ENCODE measurements at places on chromosomes 5 and 9.

DNA sequence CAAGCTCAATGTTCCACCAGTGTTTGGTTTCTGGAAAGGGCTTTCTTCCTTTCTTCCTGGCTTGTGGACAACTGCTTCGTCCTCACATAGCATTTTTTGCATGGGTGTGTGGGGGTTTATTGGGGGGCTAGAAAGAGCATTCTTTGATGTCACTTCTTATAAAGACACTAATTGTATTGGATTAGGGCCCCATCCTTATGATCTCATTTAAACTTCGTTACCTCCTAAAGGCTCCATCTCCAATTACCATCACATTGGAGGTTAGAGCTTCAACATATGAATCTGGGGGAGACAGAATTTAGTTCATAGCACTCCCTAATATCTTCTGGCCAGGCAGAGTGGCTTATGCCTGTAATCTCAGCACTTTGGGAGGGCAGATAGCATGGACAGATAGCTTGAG is 6.1 kb upstream of the MACROH2A1 start:
- DNase-seq, result no peak

GRCh38 chr5:16957304-16958196 is 21.5 kb upstream of the MYO10 start:
- no peak for DNase-seq

DNA sequence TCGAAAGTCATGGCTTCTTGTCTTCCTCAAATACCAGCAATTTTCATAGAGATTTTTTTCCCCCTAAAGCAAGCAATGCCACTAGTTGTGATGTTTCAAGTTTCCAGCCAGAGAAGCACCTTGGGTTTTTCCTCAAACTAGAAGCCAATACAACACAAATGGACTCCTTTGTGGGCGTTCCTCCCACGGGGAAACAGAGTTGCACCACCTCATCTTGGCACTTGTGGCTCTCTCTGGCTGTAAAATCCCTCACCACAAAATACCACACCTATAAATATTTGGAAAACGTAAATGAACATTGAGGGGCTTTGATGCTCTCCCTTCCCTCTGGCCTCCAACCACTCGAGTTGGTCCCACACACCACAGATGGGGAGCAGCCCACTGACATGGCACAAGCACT is 67.2 kb upstream of the PCA3 start:
- DNase-seq, result no peak

- DNase-seq, result no peak
These were observed 321.7 kb downstream of the SH3GL2 start for GRCh38 chr9:17900606-17901005.

DNA sequence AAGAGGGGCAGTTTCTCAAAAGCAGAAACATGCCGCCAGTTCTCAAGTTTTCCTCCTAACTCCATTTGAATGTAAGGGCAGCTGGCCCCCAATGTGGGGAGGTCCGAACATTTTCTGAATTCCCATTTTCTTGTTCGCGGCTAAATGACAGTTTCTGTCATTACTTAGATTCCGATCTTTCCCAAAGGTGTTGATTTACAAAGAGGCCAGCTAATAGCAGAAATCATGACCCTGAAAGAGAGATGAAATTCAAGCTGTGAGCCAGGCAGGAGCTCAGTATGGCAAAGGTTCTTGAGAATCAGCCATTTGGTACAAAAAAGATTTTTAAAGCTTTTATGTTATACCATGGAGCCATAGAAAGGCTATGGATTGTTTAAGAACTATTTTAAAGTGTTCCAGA is 142.8 kb downstream of the NTRK2 start:
- no peak for DNase-seq

DNA sequence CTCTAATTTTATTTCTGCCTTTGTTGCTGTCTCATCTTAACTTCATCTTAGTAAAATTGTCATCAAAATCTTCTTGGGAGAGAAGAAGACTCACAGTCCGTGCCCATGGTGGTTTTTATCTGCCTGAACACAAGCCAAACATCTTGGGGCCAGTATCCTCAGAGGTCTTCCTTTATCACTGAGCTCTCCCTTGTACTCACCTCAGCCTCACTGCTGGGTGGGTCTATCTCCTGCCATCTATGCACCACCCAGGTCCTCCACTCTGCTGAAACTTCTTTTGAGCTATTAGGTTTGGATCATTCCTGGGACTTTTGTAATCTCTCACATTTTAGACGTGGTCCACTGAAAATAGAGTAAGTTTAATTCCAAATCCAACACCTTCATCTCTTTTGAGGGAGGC is 116.3 kb upstream of the EPB41L4A start:
- no peak for DNase-seq

DNA sequence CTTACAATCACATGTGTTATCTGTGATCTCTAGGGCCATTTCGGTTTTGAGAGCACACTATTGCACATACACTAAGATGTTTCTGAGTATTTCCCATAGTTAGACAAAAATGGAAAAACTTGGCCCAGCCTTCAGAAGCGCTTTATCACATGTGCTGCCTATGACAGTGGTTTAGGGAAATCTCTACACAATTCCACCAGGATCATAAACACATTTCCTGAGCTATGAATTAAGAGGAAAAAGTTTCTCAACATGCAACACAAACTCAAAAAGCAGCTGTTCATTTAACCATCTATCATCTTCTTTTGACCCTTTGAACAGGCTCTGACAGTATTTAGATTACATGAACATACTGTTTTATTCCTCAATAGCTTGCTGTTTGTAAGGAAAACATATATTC is 15.1 kb downstream of the FGF1 start:
- no peak for DNase-seq

DNA sequence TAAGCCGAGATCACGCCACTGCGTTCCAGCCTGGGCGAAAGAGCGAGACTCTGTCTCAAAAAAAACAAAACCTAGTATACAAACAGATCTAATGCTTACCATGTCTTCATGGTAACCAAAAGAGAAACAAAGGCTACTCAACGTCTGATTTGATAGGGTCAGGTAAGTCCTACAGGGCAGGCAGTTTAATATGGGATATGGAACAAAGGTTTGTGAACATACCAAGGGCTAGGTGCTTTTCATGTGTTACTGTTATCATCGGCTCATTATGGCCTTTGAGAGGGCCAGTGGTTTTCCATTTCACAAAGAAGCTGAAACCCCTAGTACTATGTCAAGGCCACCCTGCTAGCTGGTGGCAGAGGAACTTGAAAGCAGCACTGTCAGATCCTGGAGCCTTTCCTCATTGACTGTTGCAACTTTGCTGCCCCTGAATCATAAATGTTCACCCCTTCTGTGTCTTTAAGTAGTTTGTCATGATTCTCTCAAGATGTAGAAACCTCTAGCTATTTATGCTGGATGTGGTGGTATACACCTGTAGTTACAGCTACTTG is 5.1 kb downstream of the IQGAP2 start:
- no peak for DNase-seq

- peak; percentile 45 for DNase-seq
These were observed 809 bp downstream of the TNIP1 start for GRCh38 chr5:151079838-151080612.

DNA sequence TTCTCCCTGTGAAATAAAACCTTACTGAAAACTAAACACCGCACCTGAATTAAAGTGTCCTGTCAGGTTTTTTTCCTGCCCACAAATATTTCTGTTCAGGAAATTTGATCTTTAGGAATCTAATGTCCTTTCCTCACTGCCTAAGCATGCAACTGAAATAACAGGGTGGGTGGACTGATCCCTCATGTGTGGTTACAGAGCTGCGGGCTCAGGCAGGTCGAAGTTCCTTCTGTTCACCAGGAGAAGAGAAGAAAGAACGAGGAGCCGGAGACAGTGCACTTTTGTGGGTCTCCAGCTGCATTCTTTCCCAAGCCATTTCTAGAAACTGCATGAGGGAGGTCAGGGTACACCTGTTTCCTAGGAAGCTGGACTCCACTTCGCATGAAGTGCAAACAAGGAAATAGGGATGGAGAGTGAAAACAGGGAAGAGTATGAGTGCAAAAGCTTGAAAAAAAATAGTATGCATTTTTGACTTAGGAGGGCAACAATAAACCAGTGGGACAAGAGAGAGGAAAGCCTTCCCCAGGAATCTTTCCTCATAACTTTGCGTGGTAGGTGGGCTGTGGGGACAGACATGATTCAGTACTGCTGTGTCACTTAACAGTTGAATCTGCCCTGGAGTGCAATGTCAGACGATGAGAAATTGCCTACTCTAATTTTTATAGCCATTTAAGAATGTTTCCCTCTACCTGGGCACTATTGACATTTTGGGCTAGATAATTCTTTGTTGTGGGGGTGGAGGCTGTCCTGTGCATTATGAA is 60.3 kb downstream of the GCNT1 start:
- DNase-seq, result no peak

DNA sequence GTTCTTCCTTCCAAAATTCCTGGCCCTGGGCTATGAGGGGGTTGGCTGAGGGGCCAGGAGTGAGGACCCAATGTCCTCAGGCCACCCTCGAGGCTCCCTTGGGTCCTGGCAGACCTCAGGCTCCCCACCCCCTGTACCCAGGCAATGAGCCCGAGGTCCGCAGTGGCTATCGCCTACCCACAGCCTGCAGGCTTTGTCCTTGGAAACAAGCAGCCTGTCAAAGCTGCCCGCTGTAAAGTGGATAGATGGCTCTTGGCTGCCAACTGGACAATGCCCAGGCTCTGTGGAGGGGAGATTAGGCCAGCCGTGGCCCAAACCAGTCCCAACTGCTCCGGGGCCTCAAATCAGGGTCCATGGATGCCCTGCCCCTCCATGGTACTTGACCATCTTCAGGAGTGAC is 2.2 kb upstream of the ADGRD2 start:
- DNase-seq, result no peak

DNA sequence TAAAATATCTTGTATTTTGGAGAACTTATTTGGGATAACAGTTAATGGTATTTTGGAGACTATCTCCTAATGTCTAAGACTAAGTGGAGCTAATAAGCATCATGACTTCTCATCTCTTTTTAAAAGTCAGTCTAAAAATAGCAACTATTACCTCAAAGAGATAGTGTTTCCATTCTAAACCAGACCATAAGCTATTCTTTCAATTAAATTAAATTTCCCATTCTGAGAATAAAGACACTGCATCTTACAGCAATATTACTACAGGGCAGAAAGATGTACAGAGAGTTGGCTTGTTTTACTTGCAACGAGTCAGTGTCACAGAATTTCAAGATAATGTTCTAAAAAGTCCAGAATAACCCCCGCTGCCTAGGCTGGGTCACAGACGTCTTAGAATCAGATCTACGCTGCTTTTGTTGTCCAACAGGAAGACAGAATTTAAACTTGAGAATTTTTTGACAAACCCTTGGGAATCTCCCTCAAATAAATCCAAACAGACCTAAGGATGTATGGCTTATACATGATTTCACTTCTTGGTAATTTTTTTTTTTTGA is 98.9 kb downstream of the USP20 start:
- DNase-seq, result no peak

- DNase-seq, result peak; percentile 17
These were observed 932 bp downstream of the SLC12A2 start for GRCh38 chr5:128084228-128085167.

- no peak for DNase-seq
These were observed 92.8 kb upstream of the ACOT12 start for GRCh38 chr5:81486711-81487110.

GRCh38 chr5:176162198-176162597 is 76.0 kb upstream of the SIMC1 start:
- DNase-seq, result peak; percentile 27

All from NCI-H1694 treated with DMSO at 0.1 percent for 48 hours (cell line).